GM20000 (cell line): ENCODE measurements at places on chromosomes 7 and 10.

DNA sequence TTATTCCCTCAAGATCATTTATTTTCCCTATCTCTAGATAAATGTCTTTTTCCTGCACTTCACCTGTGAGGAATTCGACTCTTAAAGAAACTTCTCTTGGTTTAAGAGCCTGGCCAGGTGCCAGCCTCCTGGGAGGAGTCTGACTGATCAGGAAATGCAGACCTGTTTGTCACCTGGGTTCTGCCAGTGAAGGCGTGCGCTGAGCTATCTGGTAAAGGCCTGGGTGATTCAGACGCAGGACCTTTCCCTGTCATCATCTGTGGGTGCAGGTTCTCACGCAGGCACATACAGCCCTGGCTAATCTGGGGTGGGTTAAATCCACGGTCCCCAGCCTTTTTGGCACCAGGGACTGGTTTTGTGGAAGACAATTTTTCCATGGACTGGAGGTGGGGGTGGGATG is 65.3 kb upstream of the AQP1 start:
- no peak for DNase-seq

DNA sequence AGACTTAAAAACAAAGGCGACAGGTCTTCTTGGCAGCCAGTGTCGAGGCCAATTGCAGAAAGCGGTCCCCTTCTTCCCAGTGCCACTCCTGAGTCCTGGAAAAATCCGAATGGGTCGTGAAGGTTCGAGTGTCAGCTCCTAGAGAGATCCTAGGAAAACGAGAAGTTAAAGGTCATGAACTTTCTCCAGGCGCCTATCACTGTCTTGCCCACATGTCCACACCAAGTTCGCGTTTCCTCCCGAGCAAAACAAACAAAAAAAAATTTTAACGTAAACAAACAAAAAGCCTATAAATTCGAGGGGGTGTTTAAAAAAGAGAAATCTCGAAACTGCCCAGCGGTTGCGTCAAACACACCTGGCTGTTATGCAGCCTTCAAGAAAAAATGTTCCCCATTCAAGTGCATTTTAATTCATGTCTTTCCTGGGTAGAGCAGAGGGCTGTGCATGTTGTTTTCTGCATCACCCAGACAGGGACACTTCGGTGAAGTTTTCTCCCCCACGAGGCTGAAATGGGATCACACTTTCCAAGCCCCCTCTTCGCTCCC is 1.5 kb downstream of the ARHGAP21 start:
- no peak for DNase-seq

- no peak for DNase-seq
These were observed 129.1 kb upstream of the ANKRD1 start for GRCh38 chr10:91049988-91050360.

GRCh38 chr10:131174651-131175540 is 136.6 kb downstream of the TCERG1L start:
- DNase-seq = no peak

- DNase-seq = no peak
These were observed 12.7 kb downstream of the EBF3 start for GRCh38 chr10:129951101-129951969.

DNA sequence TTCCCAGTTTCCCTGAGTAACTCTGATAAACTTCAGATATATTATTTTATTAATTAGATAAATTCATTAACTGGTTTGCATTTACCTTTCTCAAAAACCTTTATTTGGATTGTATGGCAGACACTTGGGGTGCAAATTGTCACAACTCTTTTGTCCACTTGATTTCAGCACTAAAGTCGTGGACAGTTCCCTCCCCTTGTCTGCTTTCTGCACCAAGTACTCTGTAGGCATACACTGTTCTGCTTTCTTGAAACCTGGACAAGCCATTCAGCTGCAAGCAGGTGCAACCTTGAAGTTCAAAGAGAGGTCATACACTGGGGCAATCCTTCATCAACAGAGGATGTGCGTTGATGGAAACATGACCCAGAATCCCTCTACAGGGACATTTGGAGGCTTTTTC is 162.9 kb downstream of the ARL5B start:
- DNase-seq = no peak

DNA sequence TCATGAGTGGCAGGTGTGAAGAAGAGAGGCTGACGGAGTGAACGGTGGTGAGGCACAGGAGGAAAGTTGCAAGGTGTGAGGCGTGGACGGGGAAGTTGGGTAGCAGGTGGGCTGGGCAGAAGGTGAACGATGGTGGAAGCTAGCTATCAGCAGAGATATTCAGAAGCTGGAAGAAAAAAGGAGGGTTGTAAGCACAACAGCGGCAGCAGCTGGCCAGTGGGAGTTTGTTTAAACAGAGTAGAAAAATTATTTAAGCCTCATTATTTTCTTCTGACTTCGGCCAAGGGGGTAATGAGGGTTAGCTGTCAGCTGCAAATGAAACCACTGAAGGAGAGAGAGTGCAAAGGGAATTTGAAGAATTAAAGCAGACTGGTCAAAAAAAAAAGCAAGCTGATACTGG is 62.1 kb upstream of the PRKAR2B start:
- DNase-seq = no peak

DNA sequence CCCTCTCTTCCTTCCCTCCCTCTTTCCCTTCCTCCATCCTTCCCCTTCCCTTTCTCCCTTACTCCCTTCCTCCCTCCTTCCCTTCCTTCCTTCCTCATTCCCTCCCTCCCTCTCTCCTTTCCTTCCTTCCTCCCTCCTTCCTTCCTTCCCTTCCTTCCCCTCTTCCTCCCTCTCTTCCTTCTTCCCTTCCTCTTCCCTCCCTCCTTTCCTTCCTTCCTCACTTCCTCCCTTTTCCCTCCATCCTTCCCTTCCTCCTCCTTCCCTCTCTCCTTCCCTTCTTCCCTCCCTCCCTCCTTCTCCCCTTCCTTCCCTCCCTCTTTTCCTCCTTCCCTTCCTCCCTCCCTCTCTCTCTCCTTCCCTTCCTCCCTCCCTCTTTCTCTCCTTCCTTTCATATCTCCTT is 12.7 kb upstream of the SLC18A2 start:
- DNase-seq = no peak

DNA sequence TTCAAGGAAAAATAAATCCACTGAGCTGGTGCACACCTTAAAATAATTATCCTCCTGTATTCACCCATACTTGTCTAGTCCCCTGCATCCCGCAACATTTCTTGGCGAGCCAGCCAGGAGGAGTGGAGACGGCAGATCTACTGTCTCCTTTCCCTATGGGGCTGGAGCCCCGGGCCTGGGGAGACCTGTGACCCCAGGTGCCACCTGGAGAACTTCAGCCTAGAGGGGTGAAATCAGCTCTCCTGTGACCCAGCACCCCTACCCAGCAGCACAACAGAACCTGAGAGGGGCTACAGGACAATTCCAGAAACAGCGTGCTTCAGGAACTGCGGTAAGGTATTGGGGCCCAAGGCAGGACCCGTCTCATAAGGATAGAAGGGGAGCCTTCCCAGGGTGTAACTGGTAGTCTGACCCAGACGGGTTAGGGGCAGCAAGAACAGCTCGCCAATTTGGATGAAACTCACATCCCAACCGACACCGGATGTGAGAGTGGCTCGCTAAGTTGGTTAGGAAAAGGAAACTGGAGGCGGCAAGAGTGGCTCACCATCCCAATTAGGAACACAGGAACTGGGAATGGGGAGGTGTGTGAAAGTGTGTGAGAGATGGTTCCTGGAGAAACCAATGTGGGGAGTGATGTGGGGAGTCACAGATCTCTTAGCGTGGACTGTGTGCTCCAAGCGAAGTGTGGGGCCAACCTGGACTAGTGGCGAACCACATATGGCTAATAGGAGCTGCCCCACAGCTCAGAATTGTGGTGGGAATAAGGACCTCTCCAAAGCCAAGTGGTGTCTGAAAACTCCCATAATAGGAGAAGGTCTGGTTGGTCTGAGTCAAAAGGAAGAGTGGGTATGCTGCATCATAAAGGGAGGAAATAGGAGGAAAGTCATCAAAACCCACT is 15.1 kb upstream of the DENND2A start:
- no peak for DNase-seq

DNA sequence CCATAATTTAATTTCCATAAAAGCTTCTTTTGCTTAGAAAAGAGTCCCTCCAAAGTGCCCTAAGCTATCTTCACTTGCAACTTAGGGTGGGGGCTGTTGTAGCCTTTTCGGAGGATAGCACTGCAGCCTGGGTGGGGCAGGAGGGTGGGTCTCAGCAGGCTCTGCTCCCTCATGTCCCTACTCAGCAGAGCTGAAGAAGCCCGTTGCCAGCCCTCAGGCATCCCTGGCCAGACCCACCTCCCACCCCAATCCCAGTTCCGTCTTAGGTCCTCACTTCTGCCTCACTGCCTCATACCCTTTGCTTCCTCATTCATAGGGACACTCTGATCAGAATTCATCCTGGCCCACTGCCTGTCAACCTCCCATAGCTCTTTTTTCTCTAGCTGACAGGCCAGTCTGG is 99.8 kb upstream of the ZMIZ1 start:
- DNase-seq = no peak

GRCh38 chr7:34067005-34067778 is 161.9 kb downstream of the BMPER start:
- no peak for DNase-seq

- no peak for DNase-seq
These were observed 58.9 kb upstream of the PPP1R9A start for GRCh38 chr7:94848531-94848930.

- DNase-seq = no peak
These were observed 79.5 kb upstream of the LEP start for GRCh38 chr7:128161466-128162125.

- no peak for DNase-seq
These were observed 326.9 kb downstream of the TNS3 start for GRCh38 chr7:47255007-47255406.

GRCh38 chr10:78875932-78876331 is 192.8 kb upstream of the ZMIZ1 start:
- DNase-seq = no peak
